ENCODE measurements at places on chromosomes 5 and 9.
A peak's percentile ranks its signal among the peaks of the same experiment; 100 is the strongest.

DNA sequence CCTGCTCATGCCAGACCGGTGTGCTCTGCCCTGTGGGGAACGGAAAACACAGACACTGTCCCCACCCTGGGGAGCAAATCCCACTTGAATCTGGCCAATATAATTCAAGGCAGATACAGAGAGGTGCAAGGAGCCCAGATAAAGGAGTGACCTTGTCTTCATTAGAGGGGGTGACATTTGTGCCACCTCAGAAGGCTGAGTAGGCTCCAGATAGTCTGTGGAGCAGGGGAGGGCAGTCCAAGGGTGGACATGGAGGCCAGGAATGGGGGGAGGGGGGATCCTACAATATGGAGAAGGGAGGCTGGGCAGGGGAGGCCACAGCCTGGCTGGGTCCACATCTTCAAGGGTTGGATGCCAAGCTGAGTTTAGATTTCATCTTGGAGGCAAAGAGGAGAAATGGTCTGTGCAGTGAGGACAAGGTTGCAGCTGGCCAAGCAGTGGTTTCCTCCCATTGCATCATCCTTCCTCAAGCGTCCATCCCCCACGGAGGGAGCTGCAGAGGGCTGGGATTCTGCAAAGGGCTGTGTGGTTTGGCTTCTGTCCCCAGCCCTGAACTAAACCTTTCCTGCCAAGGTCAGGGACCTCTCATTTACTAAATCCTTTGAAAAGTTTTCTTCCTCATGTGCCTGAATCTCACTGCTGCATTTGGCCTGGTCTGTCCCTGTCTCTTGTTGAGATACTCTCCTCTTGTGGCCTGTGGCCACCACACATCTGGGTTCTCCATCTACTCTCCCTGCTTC is 60.1 kb downstream of the GALNT12 start:
- DNase-seq = no peak

DNA sequence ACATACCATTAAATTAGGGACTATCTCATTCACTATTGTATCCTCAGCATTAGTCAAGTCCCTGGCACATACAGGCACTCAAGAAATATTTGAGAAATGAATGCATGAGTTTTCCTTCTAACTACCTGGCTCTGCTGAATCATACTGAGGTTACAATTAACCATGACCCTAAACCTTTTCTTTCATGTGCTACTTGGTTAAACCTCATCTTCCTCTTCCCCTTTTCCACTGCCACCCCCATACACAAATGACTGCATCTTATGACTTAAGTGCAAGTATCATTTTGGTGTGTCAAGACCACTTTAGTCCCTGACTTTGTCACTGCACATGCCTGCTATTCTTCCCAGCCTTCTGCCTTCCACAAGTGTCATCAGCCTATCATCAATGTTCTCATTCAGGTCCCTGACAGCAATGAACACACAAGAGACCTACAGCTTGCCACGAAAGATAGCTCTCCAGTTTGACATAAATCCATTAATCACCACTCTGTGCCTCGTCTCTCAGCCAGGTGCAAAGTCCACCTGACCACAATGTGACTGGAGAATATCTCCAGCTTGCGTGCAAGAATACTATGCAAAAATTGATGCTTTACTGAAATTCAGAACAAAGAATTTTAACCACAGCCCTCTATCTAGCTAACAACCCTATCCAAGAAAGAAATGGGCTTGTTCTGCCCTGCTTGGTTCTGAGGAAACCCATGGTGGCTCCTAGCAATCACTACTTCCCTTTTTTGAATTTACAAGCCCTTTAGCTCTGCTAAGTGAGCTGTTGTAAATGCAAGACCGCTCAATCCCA is 74.5 kb downstream of the MAPKAP1 start:
- DNase-seq = no peak

DNA sequence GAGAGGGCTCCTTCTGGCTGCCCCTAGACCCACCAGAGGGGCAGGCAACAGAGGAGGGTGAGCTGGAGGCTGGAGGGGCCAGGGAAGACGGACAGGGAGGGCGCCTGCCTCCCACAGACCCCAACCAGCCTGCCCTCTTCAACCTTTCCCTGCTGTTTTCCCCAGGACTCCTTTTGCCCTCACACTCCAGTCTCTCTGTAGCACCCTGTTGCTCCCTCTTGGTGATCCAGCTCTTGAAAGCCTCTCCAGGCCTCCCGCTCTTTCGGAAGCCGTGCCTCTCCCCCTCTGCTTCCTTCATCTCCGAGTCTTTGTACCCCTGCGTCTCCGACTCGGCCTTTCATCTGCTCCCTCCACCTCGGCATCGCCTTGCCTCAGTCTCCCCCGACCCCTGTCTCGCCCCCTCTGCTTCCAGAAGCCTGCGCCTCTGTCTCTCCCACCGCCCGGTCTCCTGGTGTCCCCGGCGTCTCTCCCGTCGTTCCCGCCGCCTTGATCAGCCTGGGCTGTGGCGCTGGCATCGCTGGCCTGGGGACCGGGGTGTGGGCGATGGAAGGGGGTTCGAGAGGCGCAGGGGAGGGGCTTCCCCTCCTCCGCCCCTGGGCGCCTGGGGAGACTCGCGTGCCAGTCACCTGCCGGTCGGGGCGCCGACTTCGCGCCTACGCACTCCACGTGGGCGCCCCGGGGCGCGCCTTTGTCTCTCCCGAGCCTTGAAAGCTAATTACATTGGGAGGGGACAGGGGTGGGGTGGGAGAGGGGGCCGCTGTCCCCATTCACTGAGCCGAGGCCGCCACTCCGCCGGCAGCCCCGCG is 5.3 kb upstream of the PRDM12 start:
- DNase-seq = no peak

GRCh38 chr5:17206021-17206420 is 11.4 kb upstream of the BASP1 start:
- DNase-seq = no peak

GRCh38 chr5:101024299-101024698 is 121.2 kb upstream of the ST8SIA4 start:
- DNase-seq = no peak

- no peak for DNase-seq
Observed at GRCh38 chr5:133510634-133511262, 101.6 kb downstream of the FSTL4 start.

GRCh38 chr9:33185858-33186257 is 18.7 kb upstream of the B4GALT1 start:
- no peak for DNase-seq

- peak; percentile 6 for DNase-seq
Observed at GRCh38 chr9:34010979-34011378, 37.7 kb downstream of the UBAP2 start.

- DNase-seq = no peak
Observed at GRCh38 chr5:116613445-116613844, 38.8 kb upstream of the SEMA6A start.
